Activated B cell treated with CpG ODN at 0.5 μM for 24 hours (primary cell): ENCODE measurements at places on chromosomes 2 and 18. TPM values are rescaled to one million over a fixed set of nuclear protein-coding genes. Genes with fewer than 3 reads are reported as not detected.

GRCh38 chr2:86142436-86143257, 36.6 kb downstream of the PTCD3 start:
- H3K4me1 ChIP-seq: no peaks in the 10 kb centered on the region
- H3K27me3 ChIP-seq: no peaks in the 10 kb centered on the region
- no peak for DNase-seq
- no peak overlapping the region for H3K4me3 ChIP-seq

DNA sequence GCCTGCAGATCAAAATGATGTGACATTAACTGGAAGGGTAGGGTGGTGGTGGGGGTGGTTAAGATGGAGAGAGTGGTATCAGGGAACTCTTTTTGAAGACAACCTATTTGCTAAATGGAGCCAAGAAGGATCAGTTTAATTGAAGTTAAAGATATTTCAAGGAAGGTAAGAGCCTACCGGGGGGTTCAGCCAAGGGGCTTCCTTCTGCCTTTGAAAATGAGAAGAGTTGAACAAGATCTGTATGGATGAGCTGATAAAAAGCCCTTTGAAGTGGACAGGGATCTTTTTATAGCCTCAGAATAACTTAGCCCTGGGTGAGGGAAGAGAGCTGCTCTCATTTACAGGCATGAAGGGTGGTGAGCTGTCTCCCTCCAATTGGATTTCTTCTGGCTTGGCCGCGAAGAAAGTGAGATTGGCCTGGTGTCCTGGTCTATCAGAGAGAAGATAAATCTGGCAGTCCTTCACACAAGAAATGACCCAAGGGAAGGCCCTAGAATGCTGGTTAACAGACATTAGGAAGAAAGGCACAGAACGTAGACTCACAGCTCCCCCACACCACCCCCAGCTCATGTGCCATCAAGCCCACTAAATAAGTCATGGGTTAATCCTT, 439.8 kb downstream of the TNS1 start:
- peaks cover 23% of the 10 kb centered on the region for H3K36me3 ChIP-seq
- H3K27ac ChIP-seq: no peak overlapping the region
- DNase-seq: no peak
- H3K4me1 ChIP-seq: no peaks in the 10 kb centered on the region
- no peak overlapping the region for H3K4me3 ChIP-seq

- no peak overlapping the region for H3K27ac ChIP-seq
- H3K36me3 ChIP-seq: no peaks in the 10 kb centered on the region
Measured at GRCh38 chr2:17057109-17058017, 391.7 kb upstream of the CYRIA start.

- peaks cover 15% of the 10 kb centered on the region for H3K27me3 ChIP-seq
- no peak overlapping the region for H3K4me3 ChIP-seq
- H3K36me3 ChIP-seq: no peaks in the 10 kb centered on the region
- no peak for DNase-seq
Measured at GRCh38 chr2:240811346-240812300, 8.4 kb downstream of the KIF1A start.

GRCh38 chr2:102798181-102798580, 36.4 kb downstream of the TMEM182 start:
- H3K27me3 ChIP-seq: no peaks in the 10 kb centered on the region
- peaks cover 55% of the 10 kb centered on the region for H3K36me3 ChIP-seq
- DNase-seq: no peak
- no peaks in the 10 kb centered on the region for H3K4me1 ChIP-seq
- no peak overlapping the region for H3K4me3 ChIP-seq
- H3K27ac ChIP-seq: no peak overlapping the region

GULP1 gene
- not detected in 2 replicates for total RNA-seq

DES gene
- total RNA-seq: not detected in 2 replicates

COL5A2 gene
- 0.13 and 0.24 TPM in 2 replicates for total RNA-seq

ADD2 gene
- 12.5 and 15.4 TPM in 2 replicates for total RNA-seq

MAL gene
- total RNA-seq: not detected in 2 replicates
